ENCODE measurements at places on chromosomes 2 and 18.

- no peak for DNase-seq
Observed at GRCh38 chr2:133607679-133608078, 39.4 kb upstream of the NCKAP5 start.

GRCh38 chr2:86029873-86030272 is 75.8 kb downstream of the POLR1A start:
- no peak for DNase-seq

- DNase-seq, result no peak
Observed at GRCh38 chr2:31028417-31028816, 109.8 kb downstream of the GALNT14 start.

GRCh38 chr18:38115201-38115600 is 549.6 kb upstream of the CELF4 start:
- DNase-seq, result no peak

DNA sequence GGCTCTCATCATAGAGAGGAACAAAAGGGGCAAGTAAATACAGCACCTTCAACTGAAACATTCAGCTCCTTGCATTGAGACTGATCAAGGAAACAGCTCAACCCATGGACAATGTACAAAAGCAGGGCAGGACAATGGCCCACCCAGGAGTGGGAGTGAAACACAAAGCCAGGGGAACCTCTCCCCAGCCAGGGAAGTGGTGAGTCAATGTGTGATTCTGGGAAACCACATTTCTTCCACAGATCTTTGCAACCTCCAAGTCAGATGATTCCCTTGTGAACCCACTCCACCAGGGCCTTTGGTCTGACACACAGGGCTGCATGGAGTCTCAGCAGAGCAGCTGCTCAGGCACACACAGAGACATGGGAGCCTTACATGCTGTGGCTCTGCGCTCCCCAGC is 294.5 kb downstream of the NR4A2 start:
- no peak for DNase-seq

GRCh38 chr2:224366267-224366844 is 35.6 kb downstream of the FAM124B start:
- no peak for DNase-seq

- DNase-seq, result peak; percentile 31
Observed at GRCh38 chr2:132953771-132954170, 283.8 kb upstream of the LYPD1 start.

DNA sequence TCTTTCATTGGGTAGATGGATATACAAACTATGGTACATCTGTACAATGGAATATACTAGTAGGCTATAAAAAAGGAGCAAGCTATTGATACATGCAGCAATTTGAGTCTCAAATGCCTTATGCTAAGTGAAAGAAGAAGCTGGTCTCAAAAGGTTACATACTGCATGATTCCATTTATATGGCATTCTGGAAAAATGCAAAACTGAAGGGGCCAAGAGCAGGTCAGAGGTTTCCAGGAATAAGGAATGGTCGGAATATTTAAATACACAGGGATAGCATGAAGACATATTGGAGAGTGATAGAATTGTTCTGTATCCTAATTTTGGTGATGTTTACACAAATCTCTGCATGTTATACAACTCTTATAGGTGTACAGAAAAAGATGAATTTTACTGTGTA is 85.8 kb downstream of the BABAM2 start:
- no peak for DNase-seq

DNA sequence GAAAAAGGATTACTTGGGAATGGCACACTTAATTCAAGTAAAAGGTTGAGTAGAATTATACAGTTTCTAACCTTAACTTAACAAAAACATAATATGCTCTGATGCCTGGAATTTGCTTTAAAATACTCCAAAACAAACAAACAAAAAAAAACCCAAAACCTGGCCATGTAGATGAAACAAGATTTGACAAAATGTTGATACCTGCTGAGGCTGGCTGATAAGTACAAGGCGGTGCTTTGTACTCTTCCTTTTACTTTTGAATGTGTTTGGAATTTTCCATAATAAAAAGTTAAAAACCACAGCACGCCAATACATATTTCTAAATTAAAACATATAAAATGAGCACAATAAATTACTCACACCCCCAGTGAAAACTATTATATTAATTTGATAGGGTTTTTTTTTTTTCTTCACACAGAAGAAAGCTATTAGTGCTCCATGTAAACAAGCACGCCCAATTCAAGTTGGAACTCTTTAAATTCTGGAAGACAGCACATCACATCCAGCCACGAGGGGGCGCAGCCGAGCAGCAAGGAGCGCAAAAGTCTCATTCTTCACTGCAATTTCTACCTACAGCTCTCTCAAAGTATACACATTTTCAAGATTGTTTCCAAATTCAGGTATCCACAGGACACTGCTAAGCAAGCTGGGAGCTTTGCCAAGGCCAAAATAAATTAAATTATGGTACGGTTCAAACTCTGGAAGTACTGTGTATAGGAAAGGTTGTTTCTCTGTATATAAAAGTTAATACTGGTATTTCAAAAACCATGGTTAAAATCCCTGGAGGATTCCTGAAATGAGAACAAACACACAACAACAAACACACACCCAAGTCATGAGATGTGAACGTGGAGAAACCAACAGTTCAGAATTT is 7.5 kb downstream of the SERTAD2 start:
- peak; percentile 82 for DNase-seq

GRCh38 chr18:6031442-6031841 is 136.1 kb upstream of the TMEM200C start:
- DNase-seq, result no peak

DNA sequence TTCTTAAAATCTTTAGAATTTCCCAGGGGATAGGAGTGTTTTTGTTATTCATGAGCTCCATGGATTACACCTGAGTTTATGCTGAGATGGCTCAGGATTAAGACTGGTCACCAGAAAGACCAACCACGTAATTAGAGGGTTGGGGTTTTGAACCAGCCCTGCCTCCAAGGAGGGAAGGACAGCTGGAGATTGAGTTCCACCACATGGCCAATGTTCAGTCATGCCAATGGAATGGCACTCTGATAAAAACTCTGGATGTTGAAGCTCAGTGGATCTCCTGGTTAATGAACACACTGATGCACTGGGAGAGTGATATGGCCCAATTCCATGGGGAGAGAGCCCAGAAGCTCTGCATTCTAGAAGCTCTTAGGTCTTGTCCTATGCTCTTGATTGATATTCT is 38.7 kb upstream of the PTPN4 start:
- DNase-seq, result no peak

DNA sequence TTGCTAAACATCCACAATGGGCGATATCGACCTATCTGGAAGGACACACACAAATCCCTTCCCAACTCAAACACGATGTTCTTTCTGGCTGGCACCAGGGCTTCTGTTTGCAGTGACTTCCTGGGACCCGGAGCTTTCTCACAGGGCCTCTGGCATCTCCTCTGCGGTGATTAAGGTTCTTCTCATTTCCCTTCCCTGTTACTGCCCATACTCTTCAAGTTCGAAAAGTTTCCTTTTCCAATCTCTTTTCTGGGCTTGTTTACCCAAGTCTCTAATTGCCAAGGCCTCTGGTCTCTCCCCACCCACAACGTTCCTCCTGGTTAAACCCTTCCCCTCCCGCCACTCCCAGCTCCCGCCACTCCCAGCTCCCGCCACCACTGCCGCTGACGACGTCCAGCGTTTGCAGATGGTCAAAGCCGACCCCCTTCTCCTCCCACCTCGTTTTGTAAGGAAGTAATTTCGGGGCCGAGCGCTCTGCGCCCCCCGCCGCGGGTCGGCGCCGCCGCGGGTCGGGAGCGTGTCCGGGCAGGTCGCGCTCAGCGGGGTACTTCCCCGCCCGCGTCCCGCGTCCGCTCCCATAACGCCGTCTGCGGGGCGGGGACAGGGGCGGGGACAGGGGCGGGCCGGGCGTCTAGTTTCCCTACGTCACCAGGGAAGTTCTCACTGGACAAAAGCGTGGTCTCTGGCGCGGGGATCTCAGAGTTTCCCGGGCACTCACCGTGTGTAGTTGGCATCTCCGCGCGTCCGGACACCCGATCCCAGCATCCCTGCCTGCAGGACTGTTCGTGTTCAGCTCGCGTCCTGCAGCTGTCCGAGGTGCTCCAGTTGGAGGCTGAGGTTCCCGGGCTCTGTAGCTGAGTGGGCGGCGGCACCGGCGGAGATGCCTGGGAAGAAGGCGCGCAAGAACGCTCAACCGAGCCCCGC is at the start of gene PMAIP1:
PMAIP1 (plus strand) TSS at position 699 of the 924 bp plus-strand sequence; CDS start at position 881, 182 bp downstream.
- DNase-seq, result peak; percentile 79

DNA sequence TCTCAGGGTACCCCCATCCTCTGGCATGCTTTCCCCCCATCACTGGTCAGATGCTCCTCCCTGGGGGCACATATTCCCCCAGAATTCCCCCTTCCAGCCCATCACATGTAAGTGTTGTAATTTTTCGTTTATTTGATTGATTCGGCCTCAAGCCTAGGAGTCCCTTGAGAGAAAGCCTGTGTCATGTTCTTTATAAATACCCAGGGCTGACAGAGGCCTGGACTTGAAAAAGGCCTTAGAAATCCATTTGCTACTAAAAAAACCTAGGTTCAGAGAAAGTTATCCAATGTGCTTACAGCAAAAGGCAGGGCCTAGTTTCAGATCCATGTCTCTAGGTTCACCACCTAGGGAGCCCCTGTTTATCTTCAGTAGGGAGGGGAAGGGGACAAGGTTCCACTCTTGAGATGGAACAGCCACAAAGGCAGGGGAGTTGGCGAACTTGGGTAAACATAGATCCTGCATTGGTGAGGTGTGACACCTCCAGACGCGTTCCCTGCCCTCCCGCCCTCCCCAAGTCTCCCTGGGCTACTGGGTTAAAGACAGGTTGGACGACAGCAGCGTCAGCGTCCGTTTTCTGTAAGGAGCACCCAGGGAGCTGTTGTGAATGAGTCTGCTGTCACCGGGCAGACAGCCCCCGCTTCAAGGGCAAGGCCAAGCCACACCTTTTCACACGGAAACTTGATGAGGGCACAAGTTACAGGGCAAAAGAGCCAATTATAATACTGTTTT is 147.8 kb downstream of the EN1 start:
- DNase-seq, result no peak

- no peak for DNase-seq
Observed at GRCh38 chr18:46601141-46601805, 55.7 kb downstream of the LOXHD1 start.

GRCh38 chr2:215876937-215877238 is 136.5 kb downstream of the MREG start:
- DNase-seq, result no peak

DNA sequence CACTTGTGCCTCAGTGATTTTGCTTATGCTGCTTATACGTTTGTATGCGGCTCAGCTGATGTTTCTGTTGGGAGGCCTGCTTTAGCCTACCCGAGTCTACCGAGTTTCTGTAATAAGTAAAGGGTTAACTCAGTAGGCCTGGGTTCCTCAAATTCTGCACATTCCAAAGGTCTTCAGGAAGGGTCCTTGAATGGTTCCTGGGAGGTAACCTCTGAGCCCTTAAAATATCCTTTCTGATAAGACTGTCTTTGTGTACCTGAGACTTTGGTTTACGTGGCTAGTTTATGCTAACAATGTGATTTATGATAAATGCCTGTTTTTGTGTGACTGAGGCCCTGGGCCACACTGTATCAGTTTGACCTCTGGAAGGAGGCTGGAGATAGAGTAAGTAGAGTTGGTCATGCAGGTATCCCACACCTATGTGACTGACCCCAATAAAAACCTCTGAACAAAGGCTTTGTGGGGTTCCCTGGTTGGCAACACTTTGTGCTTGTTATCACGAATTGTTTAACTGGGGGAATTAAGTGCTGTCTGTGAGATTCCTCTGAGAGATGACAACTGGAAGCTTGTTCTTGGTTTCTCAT is 18.9 kb upstream of the PNPT1 start:
- no peak for DNase-seq

DNA sequence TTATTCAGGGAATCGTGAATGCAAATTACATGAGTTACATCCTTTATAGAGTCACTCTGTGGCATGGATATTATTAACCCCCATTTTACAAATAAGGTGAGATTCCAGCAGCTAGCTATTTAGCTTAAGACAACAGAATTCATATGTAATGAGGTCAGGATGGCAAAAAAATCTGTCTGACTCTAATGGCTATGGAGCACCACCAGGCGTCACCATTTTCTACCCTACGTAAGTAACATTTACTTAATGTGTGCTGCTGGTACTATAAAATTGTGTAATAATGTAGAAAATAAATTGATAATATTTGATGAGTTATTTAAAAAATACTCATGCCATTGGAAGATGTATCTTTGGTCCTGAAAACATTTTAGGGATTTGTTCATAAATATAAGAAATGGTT is 2040.1 kb upstream of the LRRTM1 start:
- DNase-seq, result no peak

GRCh38 chr2:148509288-148509902 is 135.2 kb upstream of the EPC2 start:
- peak; percentile 88 for DNase-seq

DNA sequence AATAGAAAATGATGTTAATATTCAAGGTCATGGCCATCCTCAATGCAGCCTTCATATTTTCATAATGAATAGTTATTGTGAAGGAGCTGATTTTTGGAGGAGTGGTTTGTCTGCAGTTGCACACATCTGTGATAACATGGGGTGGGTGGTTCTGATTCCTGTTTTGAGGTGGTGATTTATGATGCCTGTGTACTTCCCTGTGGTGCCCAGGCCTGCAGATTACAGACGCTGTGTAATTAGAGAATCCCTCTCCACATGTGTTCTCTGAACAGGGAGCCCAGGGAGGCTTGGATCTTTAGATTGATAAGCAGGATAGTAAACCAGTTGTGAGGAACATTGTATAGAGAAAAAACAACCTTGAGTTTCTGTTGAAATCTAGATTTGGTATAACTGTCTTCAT is 117.5 kb downstream of the AGAP1 start:
- no peak for DNase-seq

DNA sequence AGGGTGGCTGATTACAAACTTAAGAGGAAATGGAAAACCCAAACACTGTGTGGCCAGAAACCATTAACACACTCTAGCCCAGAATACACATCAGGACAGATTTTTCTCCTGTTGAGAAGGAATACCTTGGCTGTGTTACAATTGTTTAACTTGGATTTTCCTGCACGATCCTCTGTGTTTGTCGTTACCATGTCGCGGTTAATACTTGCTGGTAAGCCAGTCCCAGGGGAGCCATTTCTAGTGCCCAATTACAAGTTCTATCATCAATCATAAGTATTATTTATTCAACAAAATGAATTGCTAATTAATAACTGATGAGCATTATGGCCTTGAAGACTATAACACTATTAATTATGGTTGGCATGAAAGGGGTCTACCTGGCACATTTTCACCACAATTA is 146.8 kb downstream of the LNPK start:
- DNase-seq, result no peak

GRCh38 chr2:222860740-222861410 is at the start of gene ACSL3:
Gene ACSL3, plus strand, starts transcription at chr2:222861036. Its CDS starts 47,737 bp downstream, at chr2:222908773.
- peak; percentile 95 for DNase-seq
